ENCODE measurements at places on chromosomes 6 and 20.

GRCh38 chr20:18705490-18705889, 108.1 kb upstream of the SCP2D1 start:
- no peak for DNase-seq

GRCh38 chr6:35402136-35402855, 49.8 kb upstream of the FANCE start:
- DNase-seq = no peak

- DNase-seq = no peak
These were observed 76.3 kb upstream of the FYN start for GRCh38 chr6:111949546-111949945.

- no peak for DNase-seq
These were observed 8.3 kb upstream of the CDH26 start for GRCh38 chr20:59949911-59950310.

- no peak for DNase-seq
These were observed 58.0 kb downstream of the PREP start for GRCh38 chr6:105344881-105345370.

- no peak for DNase-seq
These were observed 27.0 kb downstream of the CST9L start for GRCh38 chr20:23541330-23541729.

DNA sequence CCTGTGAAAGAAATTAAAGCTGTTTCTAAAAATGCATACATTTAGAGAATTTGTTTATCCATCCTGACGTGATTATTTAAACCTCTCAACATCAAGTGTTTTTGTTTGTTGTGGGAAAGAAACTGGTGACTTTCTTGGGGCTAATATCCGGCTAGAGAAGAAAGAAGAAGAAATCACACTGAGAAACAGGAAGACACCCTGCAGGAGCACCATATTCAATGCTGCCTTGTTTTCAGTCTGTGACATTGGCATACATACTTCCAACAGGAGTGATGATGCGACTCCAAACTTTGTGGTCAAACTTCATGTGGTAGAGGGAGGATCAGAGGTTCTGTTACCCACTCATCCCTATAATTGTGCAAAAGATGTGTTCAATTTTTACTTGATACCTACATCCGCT, 997.6 kb upstream of the CITED2 start:
- no peak for DNase-seq

GRCh38 chr6:167089243-167090142, 33.4 kb upstream of the CCR6 start:
- no peak for DNase-seq

DNA sequence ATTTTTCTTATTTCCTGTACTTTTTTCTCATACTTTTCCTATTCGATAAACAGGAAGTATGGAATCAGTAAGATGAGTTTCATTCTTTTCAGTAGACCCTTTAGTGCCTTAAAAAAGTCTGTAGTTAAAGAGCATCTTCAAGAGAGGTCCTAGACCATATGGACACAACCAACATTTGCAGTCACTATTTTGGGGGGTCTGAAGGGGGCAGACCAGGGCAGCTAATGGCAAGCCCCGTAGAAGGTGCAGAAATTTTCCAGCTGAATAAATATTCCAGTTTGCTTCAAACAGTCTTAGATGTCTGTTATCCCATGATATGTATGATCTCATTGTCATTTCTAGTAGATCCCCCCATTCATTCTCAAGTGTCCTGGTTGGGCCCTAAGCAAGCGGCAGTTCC, 52.8 kb downstream of the MAP3K5 start:
- DNase-seq = no peak

DNA sequence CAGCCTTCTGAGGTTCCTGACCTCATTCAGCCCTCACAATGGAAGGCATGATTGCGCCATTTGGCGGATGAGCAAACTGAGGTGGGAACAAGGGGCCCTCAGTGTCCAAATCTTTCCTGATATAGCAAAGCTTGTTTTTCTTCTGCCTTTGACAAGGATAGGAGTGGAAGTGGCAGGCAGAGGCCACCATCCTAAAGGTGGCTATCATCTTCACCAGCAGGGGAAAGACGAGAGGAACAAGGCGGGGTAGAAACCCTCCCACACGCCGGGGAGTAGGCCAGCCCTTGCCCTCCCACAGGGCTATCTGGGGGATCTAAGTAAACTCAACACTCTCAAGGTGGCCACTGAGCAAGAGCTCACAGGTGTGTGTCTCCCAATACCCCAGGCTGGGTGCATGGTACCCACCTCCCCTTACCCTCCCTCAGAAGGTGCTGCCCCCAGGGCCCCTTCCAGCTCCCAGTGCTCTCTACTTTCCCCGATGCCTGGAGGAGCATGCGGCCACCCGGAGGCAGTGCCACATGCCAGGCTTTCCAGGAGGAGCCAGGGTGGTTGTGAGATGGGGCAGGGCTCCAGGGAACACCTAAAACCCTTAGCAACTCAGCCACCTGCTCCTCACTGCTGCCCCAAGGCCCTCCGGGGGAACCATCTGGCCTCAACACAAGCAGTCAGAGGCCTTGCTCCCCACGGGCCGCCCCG, 11.2 kb downstream of the SPDEF start:
- no peak for DNase-seq

GRCh38 chr6:30207619-30208295, 5.4 kb downstream of the TRIM26 start:
- no peak for DNase-seq

All from stimulated activated CD4-positive, alpha-beta T cell treated with anti-CD3 and anti-CD28 coated beads, Interleukin-15, amount 100 ng/mL, for 1 hour (primary cell).